SIG-M5 (cell line): ENCODE measurements at places on chromosomes 13 and 19.
A peak's percentile ranks its signal among the peaks of the same experiment; 100 is the strongest.

- no peak for DNase-seq
These were observed 350.5 kb downstream of the DACH1 start for GRCh38 chr13:71516521-71516920.

GRCh38 chr13:20974981-20975585, 72.5 kb upstream of the XPO4 start:
- DNase-seq: no peak

GRCh38 chr13:73708393-73708985, 425.7 kb downstream of the KLF12 start:
- DNase-seq: no peak

DNA sequence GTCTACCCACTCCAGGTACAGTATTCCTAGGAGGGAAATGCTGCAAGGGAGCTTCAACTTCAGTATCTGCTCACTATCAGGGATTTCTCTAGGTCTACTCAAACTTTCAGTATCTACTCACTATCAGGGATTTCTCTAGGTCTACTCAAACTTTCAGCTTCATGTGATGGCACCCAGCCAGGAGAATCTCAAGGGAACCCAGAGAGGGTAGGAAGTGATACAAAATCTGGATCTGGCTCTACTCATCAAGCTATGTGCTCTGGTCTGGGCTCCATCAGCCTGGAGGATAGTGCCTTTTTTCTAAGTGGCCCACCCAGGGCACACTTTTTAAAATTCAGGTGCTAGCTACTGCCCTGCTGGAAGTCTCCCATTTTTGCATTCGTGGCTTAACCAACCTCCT, 52.3 kb upstream of the FNDC3A start:
- DNase-seq: no peak

DNA sequence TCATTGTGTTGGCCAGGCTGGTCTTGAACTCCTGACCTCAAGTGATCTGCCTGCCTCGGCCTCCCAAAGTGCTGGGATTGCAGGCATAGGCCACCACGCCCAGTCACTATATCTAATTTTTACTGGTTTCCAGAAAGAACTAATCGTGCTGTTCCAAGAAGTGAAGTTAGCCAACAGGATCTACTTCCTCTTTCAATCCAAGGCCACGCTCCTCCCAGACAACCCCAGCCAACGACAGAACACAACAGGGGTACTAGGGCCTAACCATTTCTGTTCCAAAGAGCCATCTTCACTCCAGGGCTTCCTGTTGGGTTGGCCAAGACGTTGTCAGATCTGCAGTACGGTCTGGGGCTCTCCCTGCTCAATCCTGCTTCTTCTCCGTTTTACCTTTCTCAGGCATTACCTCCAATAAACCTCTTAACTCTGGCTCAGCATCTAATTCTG, 7.0 kb upstream of the LSM14A start:
- DNase-seq: no peak

DNA sequence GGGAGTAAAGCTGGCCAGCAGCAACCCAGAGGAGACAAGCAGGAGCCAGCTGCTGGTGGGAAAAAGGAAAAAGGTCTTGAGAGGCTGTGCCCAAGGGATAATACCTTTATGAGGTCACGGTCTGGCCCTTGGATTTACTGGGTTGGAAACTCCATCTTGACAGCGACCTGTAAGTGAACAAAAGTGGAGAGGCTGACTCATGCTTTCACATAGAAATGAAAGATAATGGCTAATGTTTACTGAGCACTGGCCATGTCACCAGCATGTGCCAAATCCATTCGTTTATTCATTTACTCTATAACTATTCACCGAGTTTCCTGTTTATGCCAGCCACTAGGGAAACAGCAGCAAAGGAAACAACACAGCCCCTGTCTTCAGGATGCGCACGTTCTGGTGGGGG, 4.7 kb downstream of the VRK3 start:
- no peak for DNase-seq

DNA sequence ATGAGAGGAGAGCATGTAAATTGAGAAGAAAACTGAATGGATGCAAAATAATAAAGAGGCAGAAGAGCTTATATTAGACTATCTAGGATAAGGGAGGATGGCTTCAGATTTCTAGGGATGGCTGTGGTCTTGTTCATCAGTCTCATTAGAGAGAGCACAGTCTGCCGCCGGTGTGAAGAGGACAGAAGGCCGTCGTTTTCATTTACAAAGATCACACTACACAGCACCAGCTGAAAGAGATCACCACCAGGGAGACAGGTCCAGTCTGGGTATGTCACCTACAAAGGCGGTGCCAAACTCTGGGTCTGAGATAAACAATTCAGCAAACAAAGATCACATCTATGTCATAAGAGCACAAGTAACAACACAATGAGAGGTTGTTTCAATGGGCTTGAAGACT, 1222.3 kb upstream of the SLC10A2 start:
- no peak for DNase-seq

GRCh38 chr13:31154939-31155338, 6.8 kb downstream of the HSPH1 start:
- DNase-seq: no peak

GRCh38 chr13:84445776-84446175, 563.5 kb upstream of the SLITRK1 start:
- no peak for DNase-seq

DNA sequence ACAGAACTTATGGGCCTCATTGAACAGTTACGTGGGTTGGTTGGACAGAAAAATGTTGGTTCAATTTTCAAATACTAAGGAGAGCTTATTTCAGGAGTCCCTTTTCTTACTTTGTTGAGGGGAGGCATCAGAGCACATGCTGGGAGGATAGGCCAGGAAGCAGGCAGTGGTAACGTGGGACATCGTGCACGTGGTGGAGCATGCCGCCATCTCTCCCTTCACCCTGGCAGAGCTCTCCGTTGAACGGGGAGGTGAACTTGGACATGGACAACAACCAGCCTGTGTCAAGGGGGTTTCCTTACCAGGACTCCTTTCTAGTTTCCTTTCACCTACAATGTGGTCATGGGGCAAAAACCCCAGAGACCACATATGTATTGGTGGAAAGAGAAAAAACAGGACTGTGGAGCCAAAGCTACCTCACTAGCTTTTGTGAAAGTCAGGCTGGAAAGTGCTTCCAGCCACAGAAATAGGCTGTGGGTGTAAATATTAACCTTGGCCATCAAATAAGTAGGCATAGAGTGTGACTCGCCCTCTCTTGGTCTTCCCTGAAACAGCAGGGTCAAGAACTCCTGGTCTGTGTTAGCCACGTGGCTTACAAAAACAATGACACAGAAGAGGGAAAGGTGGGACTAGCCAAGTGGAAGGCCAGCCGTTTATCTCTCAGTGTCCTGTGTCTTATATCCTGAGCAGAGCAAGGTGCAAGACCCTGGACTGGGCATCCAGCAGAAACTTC, 14.4 kb downstream of the MICOS13 start:
- DNase-seq: no peak

- no peak for DNase-seq
These were observed 8.2 kb upstream of the ERFL start for GRCh38 chr19:41936416-41936850.

- no peak for DNase-seq
These were observed 28.8 kb upstream of the SEMA6B start for GRCh38 chr19:4588291-4588761.

DNA sequence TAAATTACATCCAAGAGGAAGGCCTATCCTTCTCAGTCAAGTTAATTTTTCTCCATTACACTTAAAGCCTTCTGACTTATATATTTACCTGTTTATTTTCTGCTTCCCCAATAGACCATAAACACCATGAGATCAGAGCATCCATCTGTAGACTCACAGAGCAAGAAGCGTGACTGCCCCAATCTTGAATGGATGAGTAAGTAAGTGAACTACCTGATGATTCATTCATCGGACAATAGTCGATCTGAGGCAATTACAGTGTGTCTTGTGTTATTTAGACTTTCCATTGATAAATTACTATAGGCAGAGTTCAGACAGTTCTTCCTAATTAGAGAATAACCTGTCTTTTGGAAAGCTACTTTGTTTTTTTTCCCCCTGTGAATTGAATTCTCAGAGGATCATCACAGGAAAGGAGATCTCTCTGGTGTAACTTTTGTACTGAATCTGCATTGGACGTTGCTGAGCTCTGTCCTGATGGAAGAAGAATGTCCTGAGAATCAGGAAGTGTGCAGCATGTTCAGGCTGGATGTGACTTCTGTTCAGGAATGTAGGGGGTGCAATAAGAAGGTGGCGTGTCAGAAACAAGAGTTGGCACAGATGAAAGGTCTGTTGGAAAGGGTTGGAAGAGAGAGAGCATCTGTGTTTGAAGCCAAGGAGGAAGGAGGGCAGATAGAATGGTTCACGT, 367.0 kb downstream of the NALCN start:
- DNase-seq: no peak

DNA sequence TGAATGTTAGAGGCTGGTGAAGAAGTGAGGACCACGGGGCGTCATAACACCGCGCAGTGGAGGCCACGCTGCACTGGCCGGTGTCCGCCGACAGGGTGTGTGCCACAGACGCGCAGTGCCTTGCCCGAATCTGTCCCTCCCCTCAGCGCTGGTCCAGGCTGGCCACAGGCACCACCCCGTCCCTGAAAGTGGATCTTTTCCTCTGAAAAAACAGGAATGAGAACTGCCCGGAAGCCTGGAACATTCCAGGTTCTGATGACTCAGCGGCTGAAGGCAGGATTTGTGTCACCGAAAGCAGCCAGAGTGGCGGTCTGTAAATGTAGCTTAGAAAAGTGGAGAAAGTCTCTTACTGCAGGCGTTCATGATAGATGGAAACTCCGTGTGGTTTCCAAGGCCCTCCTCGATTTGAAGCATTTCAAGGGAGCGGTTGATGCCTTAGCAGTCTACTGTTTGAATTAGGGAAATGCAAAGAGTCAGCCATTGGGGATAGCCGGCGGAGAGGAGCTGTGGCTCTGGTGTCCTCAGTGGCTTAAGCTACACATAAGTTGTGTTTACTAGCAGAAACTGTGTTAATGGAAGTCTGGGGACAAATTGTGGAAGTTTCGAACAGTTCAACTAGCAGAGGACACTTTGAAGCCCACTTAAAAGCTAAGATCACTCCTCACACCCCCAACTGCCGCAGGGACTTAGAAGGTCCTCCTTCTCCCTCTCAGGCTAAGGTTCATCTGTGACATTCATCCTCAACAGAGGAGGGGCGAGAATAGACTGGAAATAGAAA, 70.8 kb downstream of the NUFIP1 start:
- DNase-seq: peak; percentile 45
